ENCODE measurements at places on chromosomes 7 and 10.

DNA sequence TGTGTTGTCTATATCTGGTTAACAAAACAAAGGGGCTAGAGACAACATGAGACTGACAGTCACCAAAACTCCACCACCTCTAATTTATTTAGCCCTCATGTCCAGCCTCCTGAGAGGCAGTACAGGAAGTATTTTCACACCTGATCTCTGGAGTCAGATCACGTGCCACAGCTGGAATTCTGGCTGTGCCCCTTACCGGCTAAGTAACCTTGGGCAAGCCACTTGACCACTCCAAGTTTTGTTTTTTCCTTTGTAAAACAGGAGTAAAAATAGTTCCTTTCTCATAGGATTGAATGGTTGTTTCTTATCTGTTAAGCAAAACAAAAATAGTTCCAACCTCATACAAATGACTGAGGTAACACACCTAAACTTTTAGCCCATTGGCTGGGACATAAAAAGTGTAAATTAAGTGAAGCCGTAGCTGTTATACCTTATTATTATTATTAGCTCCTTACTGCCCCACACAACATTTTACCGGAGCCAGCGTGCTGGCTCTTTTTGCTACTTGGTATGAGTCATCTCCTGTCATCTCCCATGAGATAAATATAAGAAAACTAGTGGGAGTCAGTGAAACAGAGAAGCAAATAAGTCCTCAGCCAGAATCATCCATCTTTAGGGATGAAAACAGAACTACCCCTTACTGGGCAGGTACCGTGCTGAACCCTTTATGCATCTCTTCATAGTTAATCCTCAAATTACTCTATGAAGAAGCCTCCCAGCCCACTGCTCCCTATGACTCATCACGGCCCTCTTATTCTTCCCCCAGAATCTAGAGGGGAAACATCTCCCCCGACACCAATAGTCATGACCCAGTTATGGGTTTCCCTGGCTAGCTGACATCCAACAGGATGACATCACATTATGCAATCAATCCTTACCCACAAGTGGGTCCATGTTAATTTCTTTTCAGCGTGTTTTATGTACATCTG lies 44.9 kb downstream of the PPP1R3C start:
- no peak for DNase-seq

DNA sequence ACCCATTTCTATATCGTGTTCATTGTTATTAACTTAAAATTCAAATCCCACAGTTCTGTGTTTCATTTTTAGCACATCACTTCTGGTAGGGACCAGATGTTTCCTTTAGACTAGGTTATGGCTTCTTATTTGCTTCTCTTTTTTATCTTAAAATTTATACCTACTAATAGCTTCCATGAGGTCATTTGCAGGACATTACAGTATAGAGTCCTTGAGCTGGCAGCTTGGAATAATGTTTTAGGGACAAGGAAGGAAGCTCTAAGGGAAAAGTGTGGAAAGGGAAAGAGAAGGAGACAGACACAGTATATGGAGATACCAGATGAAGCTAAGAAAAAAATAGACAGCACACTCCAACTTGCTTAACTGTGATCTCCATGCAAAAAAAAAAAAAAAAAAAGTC lies 48.8 kb upstream of the CD36 start:
- DNase-seq, result no peak

GRCh38 chr7:46864716-46865115 lies 717.2 kb downstream of the TNS3 start:
- DNase-seq, result no peak

- no peak for DNase-seq
Measured at GRCh38 chr10:92822964-92823363, 25.4 kb upstream of the EXOC6 start.

DNA sequence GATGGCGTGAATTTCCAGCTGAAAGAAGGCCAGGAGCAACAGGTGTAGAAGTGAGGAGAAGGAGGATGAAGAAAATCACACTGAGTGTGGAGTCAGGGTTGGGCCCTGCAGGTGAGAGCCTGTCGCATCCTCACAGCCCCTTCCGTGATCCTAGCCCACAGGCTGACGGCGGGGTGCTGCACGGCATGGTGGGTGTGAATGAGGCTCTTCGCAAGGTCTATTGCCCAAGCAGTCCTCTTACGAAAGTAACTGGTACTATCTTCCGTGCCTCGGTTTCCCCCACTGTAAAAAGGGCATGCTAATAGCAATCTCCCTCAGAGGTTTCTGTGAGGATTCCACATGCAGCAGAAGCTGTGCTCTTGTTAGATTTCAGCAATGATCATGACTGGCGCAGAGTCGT lies 129.9 kb upstream of the TNS3 start:
- no peak for DNase-seq

Data from CD4-positive, alpha-beta T cell treated with Interleukin-15 for 1 hour (primary cell).